Stimulated activated CD8-positive, alpha-beta memory T cell treated with anti-CD3 and anti-CD28 coated beads, Interleukin-7, amount 100 ng/mL, for 1 hour (primary cell): ENCODE measurements at places on chromosomes 7 and 10.

- no peak for DNase-seq
These were observed 142.6 kb upstream of the SORCS3 start for GRCh38 chr10:104498347-104499081.

DNA sequence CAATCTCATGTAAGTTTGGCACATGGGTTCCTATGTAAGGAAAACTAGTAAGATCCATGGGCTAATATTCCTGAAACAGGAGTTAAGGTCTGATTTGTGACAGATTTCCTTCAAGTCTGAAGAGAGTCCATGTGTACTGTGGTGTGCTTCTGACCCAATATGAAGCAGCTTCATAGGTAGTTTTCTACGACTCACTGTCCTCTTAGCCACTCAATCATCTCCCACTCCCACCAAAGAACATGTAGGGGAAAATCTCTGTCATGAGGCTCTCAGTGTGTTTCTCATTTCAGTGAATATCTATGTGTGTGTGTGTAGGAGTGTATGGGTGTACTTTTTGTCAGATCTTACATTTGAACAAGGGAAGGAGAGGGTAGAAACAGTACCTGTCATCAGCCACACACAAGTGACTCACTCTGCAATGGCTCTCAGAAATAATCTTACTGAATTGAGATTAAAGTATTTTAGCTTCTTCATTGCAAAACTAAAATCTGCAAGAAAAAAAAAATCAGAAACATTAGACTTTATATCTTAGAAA lies 31.1 kb downstream of the RELN start:
- DNase-seq, result no peak

- no peak for DNase-seq
These were observed 20.8 kb downstream of the SCRN1 start for GRCh38 chr7:29968683-29969395.

- DNase-seq, result no peak
These were observed 786.0 kb downstream of the NRG3 start for GRCh38 chr10:82660986-82661385.

- DNase-seq, result no peak
These were observed 255.2 kb downstream of the ARL4A start for GRCh38 chr7:12942609-12943008.

DNA sequence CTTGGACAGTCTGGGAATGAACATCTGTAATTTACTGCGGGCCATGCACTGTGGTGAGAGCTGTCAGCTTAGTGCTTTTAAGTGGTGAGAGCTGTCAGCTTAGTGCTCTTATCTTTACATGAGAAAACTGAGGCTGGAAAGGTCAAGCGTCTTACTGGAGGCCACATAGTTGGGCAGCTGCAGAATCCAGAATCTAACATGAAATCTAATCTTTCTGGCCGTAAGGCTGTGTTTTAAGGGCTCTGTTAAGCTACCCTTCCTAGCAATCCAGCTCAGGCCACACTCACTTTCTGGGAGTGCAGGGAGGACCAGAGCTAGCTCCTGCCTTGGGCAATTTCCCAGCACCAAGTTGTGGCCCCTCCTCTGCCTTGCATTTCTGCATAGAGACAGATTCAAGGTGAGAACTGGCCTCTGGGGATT lies 70.2 kb downstream of the SORCS3 start:
- no peak for DNase-seq

GRCh38 chr7:19834566-19834965 lies 61.1 kb upstream of the TMEM196 start:
- DNase-seq, result no peak

GRCh38 chr10:949446-949845 lies 17.9 kb upstream of the LARP4B start:
- DNase-seq, result no peak

DNA sequence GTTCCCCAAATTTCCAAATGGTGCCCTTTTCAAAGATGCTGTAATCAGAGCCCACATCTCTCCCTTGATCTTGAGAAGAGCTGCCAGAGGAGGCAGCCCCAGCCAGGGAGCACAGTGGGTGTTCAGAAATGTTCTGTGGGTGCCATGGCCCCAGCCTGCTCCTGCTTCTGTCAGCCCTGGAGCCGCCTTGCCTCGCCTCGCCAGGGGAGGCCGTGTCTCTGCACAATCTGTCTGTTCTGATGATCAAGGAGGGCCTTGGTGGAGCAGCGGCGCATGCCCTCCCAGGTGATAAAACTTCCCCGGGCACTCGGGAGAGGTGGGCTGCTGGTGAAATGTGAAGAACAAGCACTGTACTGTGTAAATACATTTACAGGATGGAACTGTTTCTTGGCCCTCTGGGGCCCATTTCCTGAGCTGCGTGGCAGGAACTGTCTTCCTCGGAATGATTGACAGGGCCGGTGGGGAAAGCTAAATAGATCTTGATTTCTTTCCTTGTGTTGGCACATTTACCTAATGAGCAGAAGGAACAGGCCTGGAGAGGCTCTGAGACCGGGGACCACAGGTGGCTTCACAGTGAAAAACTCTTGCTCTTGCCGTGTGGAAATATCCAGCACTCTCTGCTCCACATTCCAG lies 207.8 kb upstream of the PODXL start:
- no peak for DNase-seq

DNA sequence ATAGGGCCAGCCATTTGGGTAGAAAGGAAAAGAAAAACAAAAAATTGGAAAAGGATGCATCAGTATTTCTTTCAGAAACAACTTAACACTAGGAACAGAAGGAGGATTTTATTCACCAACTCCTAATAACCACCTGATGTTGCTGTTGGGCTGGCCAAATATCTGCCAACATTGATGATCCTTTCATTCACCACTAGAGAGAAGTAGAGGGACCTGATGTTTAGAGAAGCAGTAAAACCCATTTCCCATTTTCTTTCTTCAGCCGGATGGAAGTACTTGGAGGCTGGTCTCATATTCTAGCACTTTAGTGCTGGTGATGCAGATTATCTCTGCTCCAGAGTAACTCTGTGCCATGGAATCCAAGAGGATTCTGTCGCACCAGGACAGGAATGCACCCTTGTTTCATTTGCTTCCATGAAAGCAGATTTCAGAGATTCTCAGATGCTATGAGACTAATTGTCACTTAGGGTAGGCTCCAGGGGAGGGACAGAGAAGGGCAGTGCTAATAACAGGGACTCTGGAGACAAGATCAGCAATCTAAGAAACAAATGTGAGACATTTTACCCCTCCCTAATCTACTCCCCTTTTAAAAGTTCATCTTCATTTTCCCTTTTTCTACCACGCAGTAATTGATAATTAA lies 3.1 kb downstream of the KLLN start:
- DNase-seq, result no peak

DNA sequence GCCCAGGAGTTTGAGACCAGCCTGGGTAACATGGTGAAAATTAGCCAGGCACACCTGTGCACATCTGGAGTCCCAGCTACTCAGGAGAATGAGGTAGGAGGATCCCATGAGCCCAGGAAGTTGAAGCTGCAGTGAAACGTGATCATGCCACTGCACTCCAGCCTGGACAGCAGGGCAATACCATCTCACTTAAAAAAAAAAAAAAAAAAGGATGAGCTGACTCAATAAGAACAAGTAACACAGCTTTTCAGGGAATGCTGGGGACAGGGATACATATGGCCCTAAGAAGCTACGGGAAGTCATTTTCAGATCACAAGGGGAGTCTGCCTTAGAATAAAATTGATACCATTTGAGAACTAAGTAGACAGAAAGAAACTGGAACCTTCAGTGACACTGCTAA lies 41.7 kb downstream of the FAM171A1 start:
- no peak for DNase-seq

GRCh38 chr7:1454542-1454941 lies 4.7 kb downstream of the MICALL2 start:
- DNase-seq, result no peak

DNA sequence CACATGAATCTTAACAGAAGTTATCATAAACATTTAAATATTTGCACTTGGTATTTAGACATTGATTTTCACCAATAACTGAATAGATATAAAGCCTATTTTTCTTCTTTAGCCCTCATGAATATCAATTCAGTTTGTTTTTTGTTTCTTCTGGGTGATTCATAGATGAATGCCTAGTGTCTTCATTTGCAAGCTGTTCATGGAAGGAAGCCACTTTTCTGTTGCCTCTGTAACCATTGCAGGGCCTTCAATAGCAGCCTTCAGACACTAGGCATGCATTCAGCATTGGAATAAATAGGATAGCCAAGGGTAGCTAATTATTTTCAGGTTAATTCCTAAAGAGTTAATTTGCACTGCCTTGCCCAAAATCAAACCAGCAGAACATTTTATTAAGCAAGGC lies 375.3 kb downstream of the DPP6 start:
- DNase-seq, result no peak

DNA sequence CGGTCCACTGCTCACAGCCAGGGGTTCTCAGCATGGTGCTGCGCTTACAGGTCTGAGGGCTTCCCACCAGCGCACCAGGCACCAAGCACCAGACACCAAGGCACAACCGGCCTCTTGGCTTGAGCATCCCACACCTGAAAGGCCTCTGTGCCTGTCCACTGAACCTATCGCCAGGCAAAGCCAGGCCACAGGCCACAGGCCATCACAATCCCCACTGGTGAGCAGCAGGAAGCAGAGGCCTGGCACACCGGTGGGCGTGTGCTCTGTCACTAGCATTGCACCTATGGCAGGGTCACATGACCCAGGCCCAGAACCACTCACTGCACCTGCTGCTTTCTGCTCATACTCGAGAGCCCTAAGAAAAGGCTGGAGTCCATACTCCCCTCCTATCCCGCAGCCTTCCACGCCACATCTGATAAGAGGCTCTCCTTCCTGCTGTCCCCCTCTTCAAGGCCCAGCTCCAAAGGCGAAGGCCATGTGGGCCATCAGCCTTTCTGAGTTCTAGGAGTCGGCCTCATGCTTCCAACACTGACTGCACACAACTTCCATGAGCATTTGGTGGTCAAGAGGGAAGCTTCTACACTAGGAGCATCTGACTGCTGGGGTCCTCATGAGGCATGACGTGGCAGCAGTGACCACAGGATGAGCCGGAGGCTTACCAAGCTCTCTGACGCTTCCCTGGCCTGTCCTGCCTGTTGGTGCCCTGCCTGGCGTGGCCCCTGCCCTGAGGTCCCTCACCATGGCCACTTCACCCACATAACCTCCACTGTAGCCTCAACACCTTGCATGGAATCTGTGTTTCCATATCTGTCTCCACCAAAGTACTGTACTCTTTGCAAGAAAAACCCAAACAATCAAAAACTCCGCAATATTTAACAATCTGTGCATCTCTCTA lies 166.3 kb downstream of the TNS3 start:
- no peak for DNase-seq

GRCh38 chr10:101351477-101351876 lies 2.5 kb upstream of the BTRC start:
- no peak for DNase-seq

DNA sequence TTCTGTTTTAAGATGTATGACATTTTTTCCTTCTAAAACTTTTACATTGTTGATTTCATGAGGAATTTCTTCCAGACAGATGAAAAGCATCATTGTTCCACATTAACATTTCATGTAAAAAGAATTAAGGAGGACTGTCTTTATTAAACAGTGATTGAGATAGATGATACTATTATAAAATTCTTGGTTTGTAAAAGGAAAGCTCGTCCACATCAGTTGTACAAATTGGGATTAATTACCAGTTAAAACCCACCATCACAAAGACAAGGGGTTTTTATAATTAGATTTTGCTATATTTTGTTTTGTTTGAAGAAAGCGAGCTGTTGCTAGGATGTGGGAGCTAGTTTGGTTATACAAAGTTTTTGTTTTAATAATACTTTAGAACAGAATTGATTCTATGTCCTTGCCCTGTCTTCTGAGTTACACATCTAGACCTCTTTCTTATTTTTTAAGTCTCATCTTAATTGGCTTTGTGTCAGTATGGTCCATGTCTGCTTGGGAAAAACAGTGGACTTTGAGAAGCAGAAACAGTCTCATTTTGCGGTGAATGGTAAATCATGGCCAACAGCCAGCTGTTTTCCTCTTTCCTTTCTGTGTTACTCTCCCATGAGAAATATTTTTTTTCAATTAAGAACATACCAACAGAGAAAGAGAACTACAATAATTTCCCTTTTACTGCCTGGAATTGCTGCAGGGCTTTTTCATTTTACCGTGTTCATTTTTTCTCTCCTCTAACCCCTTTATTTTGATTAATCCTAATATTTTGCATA lies 3.2 kb downstream of the TES start:
- DNase-seq, result no peak

DNA sequence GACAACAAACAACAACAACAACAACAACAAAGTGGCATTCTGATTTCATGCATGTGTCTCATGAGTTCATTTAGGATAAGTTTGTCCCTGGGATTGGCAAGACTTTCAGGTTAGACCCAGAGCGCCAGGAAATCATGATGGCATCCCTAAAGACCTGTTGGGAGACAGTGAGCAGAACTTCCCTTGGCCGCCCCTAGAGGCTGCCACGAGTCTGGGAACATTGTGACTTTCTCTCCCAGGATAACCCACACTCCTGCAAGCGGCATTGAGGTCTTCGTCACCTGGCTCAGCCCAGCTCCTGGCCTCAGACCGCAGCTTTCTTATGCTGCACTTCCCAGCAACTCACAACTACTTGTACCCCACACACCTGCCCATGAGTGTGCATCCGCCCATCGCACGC lies 80.5 kb upstream of the RNF32 start:
- DNase-seq, result no peak

GRCh38 chr10:96228408-96228994 lies 42.9 kb downstream of the BLNK start:
- DNase-seq, result no peak

DNA sequence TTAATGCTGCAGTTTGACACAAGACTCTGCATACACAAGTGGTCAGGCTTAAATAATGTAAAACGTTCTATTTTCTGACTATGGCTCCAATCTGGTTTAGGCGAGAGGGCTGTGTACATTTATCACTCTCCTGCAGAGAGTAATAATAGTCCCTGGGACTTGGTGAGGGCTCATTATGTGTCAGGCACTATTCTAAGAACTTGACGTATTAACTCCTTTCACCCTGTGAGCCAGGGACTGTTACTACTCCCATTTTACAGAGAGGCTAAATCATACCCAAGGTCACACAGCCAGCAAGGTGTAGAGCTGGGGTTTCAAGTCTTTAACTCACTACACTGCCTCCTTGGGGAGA lies 187.2 kb upstream of the LYZL2 start:
- DNase-seq, result no peak

DNA sequence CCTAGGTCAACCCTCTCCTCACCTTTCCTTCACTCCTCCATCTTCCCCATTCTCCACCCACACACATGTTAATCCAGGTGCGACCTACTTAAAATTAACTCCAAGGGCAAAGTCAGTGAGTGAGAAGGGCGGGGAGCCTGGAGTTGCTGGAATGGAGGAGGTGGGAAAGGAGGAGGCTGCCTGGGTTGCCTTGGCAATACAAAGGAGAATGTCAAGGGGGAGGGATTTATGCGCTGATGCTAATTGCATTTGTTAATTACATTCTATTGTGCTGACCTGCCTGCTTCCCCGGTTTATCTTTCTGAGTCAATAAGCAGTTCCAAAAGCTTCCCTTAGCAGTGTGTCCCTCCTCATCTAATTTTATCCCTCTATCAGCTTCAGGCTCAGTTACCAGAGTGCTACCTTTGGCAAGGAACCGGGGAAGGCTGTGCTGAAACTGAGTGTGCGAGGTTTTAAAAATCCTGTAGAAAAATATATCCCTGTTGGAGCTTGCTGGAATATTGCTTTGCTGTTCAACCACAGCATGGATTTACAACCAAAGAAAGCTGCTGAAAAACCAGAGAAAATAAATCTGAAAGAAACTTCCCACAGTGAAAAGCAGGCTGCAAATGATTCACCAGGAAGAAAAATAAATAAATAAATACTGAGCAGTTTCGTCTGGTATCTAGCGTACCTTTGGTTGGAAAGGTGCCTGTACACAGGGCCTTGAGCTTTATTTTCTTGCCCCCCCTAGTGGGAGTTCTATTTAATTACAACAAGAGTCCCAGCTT lies 113.2 kb upstream of the DGKB start:
- DNase-seq, result no peak

GRCh38 chr7:94449151-94449725 lies 54.5 kb downstream of the COL1A2 start:
- DNase-seq, result no peak
